Spinal cord (tissue), 10 donors: ENCODE measurements at places on chromosomes 5 and 9. TPM values are rescaled to one million over a fixed set of nuclear protein-coding genes. Genes with fewer than 3 reads are reported as not detected.

Gene RASGRF2
- total RNA-seq = 17.1 TPM

Gene MEF2C
- 61.4 TPM for total RNA-seq

Gene OGN
- total RNA-seq = 576 TPM

Gene SAXO1
- 0.10 TPM for total RNA-seq

Gene ORM2
- total RNA-seq = 0.28 TPM

Gene NIPBL
- 71.9 TPM for total RNA-seq

Gene GFI1B
- 0.50 TPM for total RNA-seq

Gene HTR4
- total RNA-seq = 6.6 TPM

Gene TMEM38B
- total RNA-seq = 13.8 TPM

Gene ADAMTS13
- total RNA-seq = 2.4 TPM

Gene IRX4
- 0.30 TPM for total RNA-seq

Gene PCDHB11
- total RNA-seq = 9.7 TPM

Gene ESM1
- 1.6 TPM for total RNA-seq

Gene DBH
- not detected for total RNA-seq

Gene PDLIM4
- 28.1 TPM for total RNA-seq

Gene ACOT12
- total RNA-seq = 2.3 TPM

Gene PTGDS
- total RNA-seq = 697 TPM

Gene TMEM250
- total RNA-seq = 14.1 TPM

Gene IL13
- not detected for total RNA-seq

Gene ERMP1
- 43.0 TPM for total RNA-seq

Gene PITX1
- total RNA-seq = 0.11 TPM

Gene RFX3
- 44.0 TPM for total RNA-seq

Gene TLR4
- 34.6 TPM for total RNA-seq

Gene HMMR
- 12.2 TPM for total RNA-seq

Gene ANGPTL2
- total RNA-seq = 22.1 TPM

Gene HSPB3
- 1.4 TPM for total RNA-seq

Gene CDX1
- total RNA-seq = not detected

Gene TMEM215
- total RNA-seq = 5.2 TPM

Gene PCDHGA8
- total RNA-seq = 4.6 TPM

Gene LCN1
- total RNA-seq = not detected
